ENCODE measurements at places on chromosomes 5 and 9. TPM values are rescaled to one million over a fixed set of nuclear protein-coding genes. Genes with fewer than 3 reads are reported as not detected.

- H3K4me1 ChIP-seq, result no peaks in the 10 kb centered on the region
- H3K27me3 ChIP-seq, result no peaks in the 10 kb centered on the region
- no peak overlapping the region for H3K27ac ChIP-seq
- H3K4me3 ChIP-seq, result no peak overlapping the region
- no peak for DNase-seq
- H3K36me3 ChIP-seq, result no peaks in the 10 kb centered on the region
These were observed 213.9 kb downstream of the PRDM9 start for GRCh38 chr5:23721336-23721735.

DNA sequence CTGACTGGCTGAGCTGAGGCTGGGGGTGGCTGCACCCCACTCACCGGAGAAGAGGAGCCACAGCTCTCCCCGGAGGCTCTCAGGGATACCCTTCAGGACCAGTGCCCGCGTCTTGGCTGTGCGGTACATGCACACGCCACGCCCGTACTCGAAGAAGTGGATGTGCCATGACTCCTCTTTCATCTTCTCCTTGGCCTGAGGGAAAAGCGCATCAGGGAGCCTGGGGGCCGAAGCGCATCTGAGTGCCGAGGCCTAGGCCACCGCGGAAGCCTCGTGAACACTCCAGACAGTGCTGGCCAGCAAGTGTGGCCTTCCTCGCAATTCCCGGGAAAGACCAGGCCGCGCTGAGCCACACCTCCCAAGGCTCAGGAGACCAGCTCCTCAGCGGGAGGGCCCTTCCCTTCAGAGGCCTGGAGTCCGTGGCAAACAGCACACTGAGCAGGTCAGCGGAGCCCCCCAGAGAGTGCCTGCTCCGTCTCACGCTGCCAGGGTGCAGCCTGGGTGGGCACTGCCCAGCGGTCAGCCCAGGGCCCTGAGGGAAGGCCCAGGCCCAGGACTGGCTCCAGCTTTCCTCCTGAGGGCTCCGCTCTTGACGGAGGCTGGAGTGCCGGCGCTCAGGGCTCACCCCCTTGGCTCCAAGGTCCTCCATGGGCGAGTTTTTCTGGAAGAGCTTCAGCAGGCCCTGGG lies 20.5 kb upstream of the MRNIP start:
- no peaks in the 10 kb centered on the region for H3K4me1 ChIP-seq
- no peaks in the 10 kb centered on the region for H3K27me3 ChIP-seq
- peaks cover 31% of the 10 kb centered on the region for H3K36me3 ChIP-seq
- H3K27ac ChIP-seq, result no peak overlapping the region
- DNase-seq, result no peak

DNA sequence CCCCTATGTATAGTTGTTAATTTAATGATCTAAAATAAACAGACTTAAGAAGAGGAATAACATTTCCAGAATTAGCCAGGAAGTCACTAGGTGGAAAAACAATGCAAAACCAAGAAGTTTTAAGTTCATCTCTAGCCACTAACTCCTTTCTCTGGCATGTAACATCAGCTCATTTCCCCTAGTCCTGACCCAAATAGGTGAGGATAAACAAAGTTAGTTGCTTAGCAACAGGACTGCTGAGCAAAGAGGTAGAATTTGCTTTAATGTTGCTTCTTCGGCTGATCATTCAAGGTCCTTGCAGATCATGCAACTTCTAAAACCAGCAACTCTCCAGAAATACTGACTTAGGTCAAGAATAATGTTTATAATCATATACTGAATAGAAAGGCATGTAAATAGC lies 675.8 kb downstream of the CETN3 start:
- no peak for DNase-seq
- no peaks in the 10 kb centered on the region for H3K4me1 ChIP-seq
- H3K4me3 ChIP-seq, result no peak overlapping the region
- H3K27ac ChIP-seq, result no peak overlapping the region
- no peaks in the 10 kb centered on the region for H3K27me3 ChIP-seq

DNA sequence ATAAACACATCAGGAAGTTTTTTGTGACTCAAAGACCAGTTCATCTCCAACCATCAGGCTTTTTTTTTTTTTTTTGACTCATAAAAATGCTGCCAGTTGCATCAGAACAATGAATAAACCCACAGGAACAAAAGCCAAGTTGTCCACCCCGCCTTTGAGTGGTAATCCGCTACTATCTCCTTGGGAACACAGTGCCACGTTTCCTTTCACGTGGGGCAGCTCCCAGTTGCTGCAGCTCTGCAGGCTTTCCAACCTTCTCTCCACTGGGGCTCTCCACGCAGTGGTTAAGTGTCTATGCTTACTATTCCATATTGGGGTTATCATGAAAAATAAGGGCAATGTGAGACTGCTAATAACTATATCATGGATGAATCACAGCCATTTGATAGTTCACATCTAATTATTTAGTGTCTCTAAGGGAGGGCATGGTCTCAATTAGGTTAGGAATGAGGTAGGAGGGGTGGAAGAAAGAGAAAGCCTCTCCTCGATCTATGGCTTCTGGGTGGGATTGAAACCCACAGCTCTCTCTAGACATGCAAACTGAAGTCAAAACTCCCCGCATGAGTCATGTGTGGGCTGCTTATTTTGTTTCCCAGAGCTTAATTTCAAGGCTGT lies 55.8 kb upstream of the ACTBL2 start:
- no peak overlapping the region for H3K4me3 ChIP-seq
- no peaks in the 10 kb centered on the region for H3K36me3 ChIP-seq
- no peak overlapping the region for H3K27ac ChIP-seq
- no peak for DNase-seq
- H3K4me1 ChIP-seq, result peaks cover 5% of the 10 kb centered on the region

DNA sequence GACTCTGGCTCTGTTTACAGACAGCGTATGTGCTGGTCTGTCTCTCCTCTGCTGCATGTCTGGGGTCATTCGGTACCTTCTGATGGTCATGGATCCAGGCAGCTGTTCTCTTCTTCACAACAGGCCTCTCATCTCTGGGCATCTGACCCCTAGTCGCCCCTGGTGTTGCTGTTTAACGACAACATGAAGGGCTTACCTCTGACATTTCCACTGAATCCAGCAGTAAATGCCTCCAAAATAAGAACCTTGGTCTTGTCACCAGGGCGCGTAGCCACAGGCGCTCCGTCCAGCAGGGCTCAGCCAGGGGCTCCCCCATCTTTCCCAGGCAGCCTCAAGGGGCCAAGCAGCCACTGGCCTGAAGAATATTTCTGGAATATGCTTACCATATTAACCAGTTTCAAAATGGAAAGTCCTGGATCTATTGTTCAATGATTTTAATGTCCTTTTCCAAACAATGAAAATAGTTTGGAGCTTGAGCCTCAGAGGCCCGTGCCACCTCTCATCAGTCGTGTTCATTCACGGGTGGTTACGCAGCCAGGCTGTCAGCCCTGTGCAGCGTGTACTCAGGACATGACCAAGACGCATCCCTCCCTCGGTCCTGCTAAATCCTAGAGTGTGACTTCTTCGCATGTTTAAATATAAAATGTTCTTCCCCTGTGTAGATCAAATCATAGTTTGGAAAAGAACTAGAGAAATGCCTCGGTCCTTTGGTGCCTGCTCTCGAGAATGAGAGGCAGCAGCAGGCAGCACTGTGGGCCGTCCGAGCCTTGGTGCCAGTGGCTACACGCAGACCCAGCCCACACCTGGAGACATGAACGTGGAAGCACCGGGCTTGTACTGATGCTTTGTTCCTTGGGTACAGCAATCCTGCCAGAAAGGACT lies 30.1 kb upstream of the LRRC14B start:
- no peak for DNase-seq
- H3K36me3 ChIP-seq, result no peaks in the 10 kb centered on the region
- H3K27ac ChIP-seq, result no peak overlapping the region
- no peaks in the 10 kb centered on the region for H3K4me1 ChIP-seq
- peaks cover 6% of the 10 kb centered on the region for H3K27me3 ChIP-seq
- no peak overlapping the region for H3K4me3 ChIP-seq

GRCh38 chr5:137705106-137705505 lies 30.8 kb downstream of the KLHL3 start:
- peaks cover 2% of the 10 kb centered on the region for H3K27me3 ChIP-seq
- no peak overlapping the region for H3K27ac ChIP-seq
- no peak for DNase-seq
- H3K4me1 ChIP-seq, result no peaks in the 10 kb centered on the region

GRCh38 chr9:109088221-109088620 lies 31.5 kb downstream of the TMEM245 start:
- H3K27me3 ChIP-seq, result no peaks in the 10 kb centered on the region
- peaks cover 24% of the 10 kb centered on the region for H3K4me1 ChIP-seq
- no peak overlapping the region for H3K27ac ChIP-seq
- DNase-seq, result no peak
- no peak overlapping the region for H3K4me3 ChIP-seq

DNA sequence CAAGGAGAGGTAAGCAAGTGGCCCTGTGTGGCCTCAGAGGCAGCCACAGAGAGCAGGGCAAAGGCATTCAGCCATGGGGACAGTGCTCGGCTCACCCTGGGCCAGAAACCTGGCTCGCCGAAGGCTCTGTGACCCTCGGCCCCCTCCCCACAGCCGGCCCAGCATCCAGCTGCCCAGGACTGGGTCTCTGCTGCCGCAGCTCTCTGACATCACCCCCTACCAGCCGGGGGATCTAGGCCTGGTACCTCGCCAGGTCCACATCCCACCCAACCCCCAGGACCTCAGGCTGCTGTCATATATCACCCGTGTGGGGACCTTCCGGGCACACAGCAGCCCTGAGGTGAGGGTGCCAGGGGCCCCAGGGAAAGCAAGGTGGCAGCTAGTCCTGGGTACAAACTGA lies 2.6 kb downstream of the PTRH1 start:
- peaks cover 2% of the 10 kb centered on the region for H3K27me3 ChIP-seq
- DNase-seq, result no peak
- H3K27ac ChIP-seq, result no peak overlapping the region
- peaks cover 18% of the 10 kb centered on the region for H3K4me1 ChIP-seq

DNA sequence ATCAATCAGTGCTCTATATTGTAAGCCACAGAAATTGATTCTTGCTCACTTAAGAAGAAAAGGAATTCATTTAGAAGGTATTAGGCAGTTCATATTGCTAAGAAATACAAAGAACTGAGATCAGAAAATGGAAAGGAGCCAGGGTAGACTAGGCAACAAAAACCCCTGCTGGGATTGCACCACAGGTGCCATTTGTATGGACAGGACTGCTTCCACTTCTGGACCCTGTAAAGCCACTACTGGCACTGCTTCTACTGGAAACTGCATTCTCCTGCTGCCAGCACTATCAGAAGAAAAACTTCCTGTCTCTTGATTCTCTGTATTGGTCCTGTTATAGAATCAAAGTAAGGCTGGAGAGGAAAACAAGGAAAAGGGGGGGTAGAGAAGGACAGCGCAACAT lies 45.9 kb downstream of the CERT1 start:
- H3K4me1 ChIP-seq, result peaks cover 28% of the 10 kb centered on the region
- H3K27ac ChIP-seq, result no peak overlapping the region
- peaks cover 19% of the 10 kb centered on the region for H3K36me3 ChIP-seq
- DNase-seq, result no peak

Gene SLC2A6
- 4.6 TPM for total RNA-seq

Gene PCDHB7
- not detected for total RNA-seq

Gene ZNF474
- not detected for total RNA-seq

Gene FOXI1
- total RNA-seq, result not detected

All from activated T-helper 1 cell treated with anti-CD3 and anti-CD28 coated beads, Interleukin-12 subunit alpha, Interleukin-12 subunit beta, Interleukin-2, Interleukin-4 antibody, amounts not matched to agents 30 ng/mL and 10 ng/mL and 1 ng/mL, durations not matched to agents 14 hours and 24 hours and 36 hours (primary cell).